ENCODE measurements at places on chromosomes 7 and 10. TPM values are rescaled to one million over a fixed set of nuclear protein-coding genes. Genes with fewer than 3 reads are reported as not detected.

SHH gene
- not detected for total RNA-seq

SPDYE1 gene
- not detected for total RNA-seq

IQUB gene
- 0.57 TPM for total RNA-seq

AOAH gene
- not detected for total RNA-seq

GPR15LG gene
- not detected for total RNA-seq

ZNF853 gene
- total RNA-seq: under 0.01 TPM

HOXA10 gene
- total RNA-seq: 23.3 TPM
